ENCODE measurements at places on chromosomes 2 and 18.

DNA sequence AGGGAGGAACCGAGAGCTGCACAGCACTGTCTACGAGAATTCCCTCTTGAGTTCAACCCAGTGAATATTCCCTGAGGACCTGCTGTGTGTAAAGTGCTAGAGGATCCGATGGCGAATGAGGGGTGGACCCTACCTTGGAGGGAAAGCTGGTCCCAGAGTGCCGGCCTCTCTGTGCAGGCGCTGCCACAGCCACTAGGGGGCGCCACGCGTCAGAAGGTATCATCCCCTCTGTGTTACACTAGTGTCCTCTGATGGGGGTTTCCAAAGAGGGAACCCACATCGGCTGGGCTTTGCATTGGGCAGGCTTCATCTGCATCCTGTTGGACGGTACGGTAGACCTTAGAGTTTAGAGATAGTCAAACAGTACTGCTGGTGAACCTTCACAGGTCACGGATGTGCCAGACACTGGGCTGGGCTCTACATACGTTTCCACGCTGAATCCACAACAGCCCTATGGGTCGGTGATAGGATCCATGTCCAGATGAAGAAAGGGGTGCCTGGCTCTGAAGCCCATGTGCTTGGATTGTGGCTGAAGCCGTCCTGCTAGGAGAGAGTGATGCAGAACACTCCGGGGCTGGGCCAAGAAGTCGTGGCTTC lies 39.0 kb downstream of the COA5 start:
- peak; percentile 51 for DNase-seq

- DNase-seq: no peak
Observed at GRCh38 chr2:118774458-118775133, 72.9 kb downstream of the EN1 start.

- no peak for DNase-seq
Observed at GRCh38 chr2:207282916-207283315, 117.2 kb upstream of the KLF7 start.

DNA sequence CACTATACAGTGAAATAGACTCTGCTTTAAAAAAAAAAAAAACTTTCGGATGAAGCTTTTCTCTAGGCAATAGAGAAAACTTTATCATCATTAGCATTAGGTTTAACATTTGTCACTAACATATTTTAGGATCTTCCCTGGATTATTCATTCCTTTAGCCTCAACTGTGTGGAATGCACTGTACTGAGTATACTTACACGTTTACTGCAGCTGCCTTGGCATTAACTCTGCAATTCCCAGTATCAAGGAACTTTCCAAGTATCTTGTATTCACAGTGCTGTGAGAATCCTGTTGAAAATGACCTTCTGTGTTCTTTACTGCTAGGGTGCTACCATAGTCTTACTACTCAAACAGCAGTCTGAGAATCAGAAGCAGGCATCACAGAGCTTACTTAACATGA lies 328.2 kb upstream of the COL3A1 start:
- DNase-seq: no peak

- no peak for DNase-seq
Observed at GRCh38 chr2:5937851-5938565, 245.8 kb downstream of the SOX11 start.

- DNase-seq: no peak
Observed at GRCh38 chr18:25230658-25231326, 121.2 kb downstream of the ZNF521 start.

DNA sequence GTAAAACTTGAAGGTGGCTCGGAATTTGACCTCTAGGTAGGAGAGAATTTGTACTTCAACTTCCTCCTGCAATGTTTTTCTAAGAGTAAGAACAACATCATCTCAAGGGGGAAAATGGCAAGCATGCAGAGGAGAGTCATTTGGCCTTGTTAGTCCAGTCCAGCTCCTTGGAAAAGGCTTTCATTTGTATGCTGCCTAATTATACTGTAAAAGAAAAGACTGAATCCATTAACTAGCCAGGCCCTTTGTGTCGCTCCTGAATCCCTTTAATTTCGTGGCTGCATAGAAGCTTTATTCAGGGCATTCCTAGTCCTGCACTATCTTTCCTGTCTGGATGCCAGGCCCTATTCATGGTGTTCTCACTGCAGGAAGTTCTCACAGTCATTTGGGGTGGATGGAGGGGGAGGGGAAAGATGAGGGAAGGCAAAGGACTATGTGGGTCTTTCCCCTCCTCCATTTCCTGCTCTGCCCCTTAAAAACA lies 36.0 kb downstream of the PHLPP1 start:
- no peak for DNase-seq

DNA sequence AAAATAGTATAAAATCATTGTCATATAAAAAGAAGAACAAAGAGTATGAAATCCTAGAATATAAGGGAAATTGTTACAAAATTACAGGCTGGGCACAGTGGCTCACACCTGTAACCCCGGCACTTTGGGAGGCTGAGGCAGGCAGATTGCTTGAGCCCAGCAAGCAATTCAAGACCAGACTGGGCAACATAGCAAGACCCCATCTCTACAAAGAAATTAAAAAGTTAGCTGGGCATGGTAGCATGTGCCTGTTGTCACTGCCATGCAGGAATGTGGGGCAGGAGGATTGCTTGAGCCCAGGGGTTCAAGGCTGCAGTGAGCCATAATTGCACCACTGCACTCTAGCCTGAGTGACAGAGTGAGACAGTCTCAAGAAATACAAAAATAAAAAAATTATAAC lies 44.8 kb downstream of the NAPG start:
- DNase-seq: no peak

GRCh38 chr2:215729985-215730620 lies 283.2 kb downstream of the MREG start:
- DNase-seq: no peak

DNA sequence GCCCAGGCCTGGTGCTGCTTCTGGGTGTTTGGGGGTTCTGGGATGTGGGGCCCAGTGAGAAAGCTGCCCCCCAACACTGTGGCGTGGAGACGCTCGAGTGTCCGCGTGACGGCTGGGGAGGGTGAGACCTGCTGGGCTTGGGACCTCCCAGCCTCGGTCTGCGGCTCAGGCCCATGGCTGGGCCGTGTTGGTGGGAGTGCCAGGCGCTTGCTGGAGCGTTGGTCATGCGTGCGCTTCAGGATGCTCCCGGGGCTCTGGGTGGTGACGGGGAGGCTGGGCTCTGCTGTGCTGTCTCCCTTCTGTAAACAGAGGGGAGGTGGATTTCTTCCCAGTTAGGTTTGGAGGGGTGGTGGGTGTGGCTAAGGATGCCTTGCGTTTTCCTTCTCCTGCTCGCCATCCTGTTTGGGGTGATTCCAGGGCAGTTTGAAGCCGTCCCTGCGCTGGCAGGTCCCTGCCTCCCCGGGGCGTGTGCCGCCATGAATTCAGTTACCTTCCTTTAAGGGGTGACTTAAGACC lies 606 bp downstream of the GAL3ST2 start:
- no peak for DNase-seq

- DNase-seq: no peak
Observed at GRCh38 chr2:232892843-232893242, 22.8 kb downstream of the SNORC start.

DNA sequence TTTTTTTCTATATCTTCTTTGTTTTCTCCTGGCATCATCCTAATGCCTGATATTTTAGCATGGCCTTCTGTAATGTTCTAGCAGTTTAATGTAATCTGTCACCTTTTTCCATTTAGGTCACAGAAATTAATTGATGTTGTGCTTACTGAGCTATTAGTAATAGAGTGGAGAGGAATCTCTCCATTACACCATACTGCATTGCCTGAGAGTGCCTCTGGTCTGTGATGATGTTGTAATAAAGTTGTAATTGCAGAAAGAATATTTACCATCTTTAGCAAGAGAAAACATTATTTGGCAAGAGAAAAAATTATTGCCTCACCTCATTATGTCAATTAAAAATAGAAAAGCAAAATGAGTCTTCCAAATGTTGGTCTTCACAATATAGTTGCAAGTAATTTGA lies 213.2 kb downstream of the KCNJ3 start:
- DNase-seq: no peak

DNA sequence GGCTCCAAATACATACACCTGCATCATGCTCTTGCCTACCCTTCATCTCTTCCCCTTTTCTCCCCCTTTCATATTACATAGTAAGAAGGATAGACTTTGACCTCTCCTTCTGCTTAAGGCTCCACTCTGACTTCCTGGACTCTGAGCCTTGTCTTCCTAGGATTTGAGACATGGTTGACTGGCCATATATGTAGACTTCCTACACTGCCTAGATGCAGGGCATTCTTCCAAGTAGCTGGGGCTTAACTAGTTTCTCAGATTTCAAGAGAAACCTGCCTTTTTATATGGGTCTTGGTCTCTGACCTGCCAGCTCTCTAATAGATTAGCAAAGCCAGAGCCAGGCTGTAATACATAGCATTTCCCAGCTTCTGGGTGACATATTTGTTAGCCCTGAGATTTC lies 35.4 kb upstream of the CYP26B1 start:
- no peak for DNase-seq

GRCh38 chr2:16629044-16629443 lies 36.6 kb downstream of the CYRIA start:
- no peak for DNase-seq

GRCh38 chr2:76556018-76556417 lies 845.3 kb upstream of the GCFC2 start:
- DNase-seq: no peak

DNA sequence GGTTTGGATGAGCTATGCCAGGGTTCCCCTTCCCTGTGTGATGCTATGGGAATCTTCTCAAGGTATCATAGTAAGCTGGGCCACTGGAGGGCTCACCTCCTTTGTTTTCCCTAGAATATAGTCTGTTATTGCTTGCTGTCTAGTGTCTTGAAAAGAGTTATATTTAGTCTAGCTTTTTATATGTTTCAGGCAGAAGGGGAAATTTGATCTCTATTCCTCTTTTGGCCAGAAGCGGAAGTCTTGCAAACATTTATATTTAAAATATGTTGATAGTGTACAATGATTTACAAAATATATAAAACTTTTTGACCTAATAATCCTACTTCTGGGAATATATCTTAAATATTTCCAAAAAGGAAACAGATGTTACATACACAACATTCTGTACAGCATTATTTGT lies 260.7 kb downstream of the FHOD3 start:
- DNase-seq: no peak

GRCh38 chr2:45412754-45413379 lies 198.2 kb downstream of the SRBD1 start:
- no peak for DNase-seq

- DNase-seq: no peak
Observed at GRCh38 chr18:22311301-22311700, 106.4 kb downstream of the CTAGE1 start.

DNA sequence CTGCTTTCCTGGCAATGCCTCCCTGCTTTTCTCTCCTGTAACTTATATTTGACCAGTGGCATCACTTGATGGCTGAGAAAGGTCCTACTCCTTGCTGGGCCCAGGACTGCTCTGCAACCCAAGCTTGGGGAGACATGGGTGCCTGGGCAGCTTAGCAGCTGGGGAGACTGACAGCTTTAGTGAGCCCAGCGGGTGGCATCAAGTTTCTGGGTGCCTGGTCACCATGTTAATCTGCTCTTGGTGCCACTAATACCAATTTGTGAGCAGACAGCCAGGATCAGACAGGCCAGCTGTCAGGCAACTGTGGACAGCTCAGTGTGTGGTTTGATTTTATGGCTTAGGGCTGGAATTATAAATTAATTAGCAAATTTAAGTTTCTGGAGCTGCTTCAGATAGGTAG lies 144.8 kb upstream of the GLI2 start:
- DNase-seq: no peak

- peak; percentile 58 for DNase-seq
Observed at GRCh38 chr2:3423492-3424170, 44.1 kb downstream of the TRAPPC12 start.

DNA sequence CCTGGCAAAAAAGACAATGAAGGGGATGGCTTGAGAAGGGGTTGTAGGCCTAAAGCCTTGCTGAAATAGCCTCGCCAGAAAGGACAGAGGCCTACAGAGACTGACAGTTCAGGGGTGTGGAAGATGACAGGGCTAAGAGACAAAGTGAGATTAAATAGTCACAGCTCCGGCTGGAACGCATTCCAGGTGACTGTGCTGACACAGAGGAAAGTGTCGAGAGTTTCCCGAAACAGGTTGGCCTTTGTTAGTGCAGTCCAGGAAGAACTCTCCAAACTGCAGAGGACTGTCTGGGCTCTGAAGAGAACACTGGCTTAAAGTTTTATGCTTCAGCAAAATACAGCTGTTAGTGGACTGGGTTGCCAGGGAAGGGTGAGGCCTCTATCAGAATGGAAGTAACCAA lies 52.8 kb downstream of the METTL4 start:
- no peak for DNase-seq

GRCh38 chr2:18708203-18708715 lies 118.9 kb upstream of the NT5C1B start:
- DNase-seq: no peak

DNA sequence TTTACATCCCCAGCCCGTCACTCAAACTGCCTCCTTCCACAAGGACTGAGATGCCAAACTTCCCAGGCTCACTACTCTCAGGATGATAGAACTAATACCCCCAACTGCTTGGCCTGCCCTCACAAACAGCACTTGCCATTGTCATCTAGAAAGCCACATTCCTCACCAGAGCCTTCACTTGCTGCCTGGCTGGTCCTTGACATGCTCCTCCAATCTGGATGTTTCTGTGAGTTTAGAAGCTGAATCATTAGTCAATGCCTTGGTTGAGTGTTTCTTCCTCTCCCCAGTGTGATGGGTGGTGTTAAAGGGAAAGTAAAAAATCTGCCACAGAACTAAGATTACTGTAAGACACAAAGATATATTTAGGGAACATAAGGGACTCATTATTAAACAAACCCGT lies 52.5 kb downstream of the MARCHF4 start:
- DNase-seq: no peak

DNA sequence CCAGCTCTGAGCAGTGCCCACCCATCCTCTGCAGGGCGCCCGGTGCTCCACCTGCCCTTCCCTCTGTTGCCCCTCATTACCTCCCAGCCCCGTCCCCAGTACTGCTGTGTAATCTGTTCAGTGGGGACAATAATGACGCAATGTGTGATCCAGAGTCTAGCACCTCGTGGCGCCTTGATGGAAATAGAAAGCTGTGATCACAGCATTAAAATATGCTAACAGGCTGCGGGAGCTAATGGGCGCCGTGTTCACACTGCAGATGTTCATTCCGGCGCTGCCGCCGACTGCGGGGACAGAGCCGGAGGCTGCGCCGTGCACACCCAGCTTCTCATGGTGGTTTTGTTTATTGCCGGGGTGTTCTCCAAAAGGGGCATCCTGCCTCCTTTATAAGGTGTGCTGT lies 235.2 kb downstream of the LDLRAD4 start:
- DNase-seq: no peak

DNA sequence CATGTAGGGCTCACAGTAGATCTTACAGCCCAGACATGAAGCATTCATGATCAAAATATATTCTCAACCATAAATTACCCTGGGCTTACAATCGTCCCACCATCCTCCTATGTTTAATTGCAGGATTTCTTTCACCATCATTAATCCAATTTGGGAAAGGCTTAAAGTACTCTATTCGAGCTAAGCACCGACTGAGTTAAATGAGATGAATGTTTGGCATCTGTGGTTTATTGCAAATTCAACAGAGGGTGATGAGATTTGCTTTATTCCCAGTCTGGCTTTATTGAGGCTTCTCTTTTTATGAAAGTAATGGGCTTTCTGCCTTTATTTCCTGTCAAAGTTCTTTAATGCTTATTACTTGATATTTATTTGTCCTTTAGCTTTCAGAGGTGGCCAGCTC lies 159.0 kb downstream of the METTL4 start:
- no peak for DNase-seq
